ENCODE measurements at places on chromosomes 11 and 22. TPM values are rescaled to one million over a fixed set of nuclear protein-coding genes. Genes with fewer than 3 reads are reported as not detected.

GGTLC3 gene
- not detected for total RNA-seq

PRDM11 gene
- total RNA-seq, result 15.2 TPM

GTSE1 gene
- 0.30 TPM for total RNA-seq

OR8G5 gene
- total RNA-seq, result not detected

GRCh38 chr11:824292-824880 is 3.3 kb upstream of the CRACR2B start:
- H3K4me1 ChIP-seq, result peaks cover 64% of the 10 kb centered on the region
- DNase-seq, result no peak
- H3K36me3 ChIP-seq, result peaks cover 33% of the 10 kb centered on the region
- no peak overlapping the region for H3K27ac ChIP-seq
- no peak overlapping the region for H3K4me3 ChIP-seq
- no peaks in the 10 kb centered on the region for H3K27me3 ChIP-seq

DNA sequence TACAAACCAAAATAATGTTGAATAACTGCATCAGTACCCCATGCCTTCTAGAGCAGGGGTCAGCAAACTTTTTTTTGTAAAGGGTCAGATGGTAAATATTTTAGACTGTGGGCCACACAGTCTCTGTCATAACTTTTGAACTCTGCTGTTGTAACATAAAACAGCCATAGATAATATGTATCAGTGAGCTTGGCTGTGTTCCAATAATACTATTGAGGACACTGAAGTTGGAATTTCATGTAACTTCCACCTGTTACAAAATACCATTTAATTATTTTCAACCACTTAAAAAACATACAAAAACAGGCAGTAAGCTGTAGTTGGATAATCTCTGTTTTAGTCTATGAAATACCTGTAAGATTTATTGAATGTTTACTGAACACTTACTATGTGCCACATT is 55.2 kb downstream of the PICALM start:
- no peak overlapping the region for H3K27ac ChIP-seq
- DNase-seq, result no peak
- H3K4me3 ChIP-seq, result no peak overlapping the region
- no peaks in the 10 kb centered on the region for H3K27me3 ChIP-seq
- peaks cover 97% of the 10 kb centered on the region for H3K36me3 ChIP-seq

DNA sequence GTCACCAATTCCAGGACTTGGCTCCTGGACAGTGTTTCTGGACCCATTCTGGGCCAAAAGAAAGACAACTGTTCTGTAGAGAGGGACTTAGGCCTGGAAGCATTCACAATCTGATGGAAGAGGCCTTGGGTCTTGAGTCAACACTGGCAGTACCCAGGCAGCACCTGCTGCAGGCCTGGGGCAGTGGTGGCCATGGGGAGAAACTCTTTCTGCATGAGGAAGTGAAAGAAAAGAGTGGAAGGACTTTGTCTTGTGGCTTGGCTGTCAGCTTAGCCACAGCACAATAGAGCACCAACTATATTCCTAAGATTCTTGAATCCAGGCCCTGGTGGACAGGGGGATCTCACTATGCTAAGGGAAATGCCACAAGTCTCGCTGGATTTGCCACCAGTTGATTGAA is 70.6 kb downstream of the CTSC start:
- no peaks in the 10 kb centered on the region for H3K27me3 ChIP-seq
- no peaks in the 10 kb centered on the region for H3K4me1 ChIP-seq
- no peak overlapping the region for H3K4me3 ChIP-seq

- no peak overlapping the region for H3K4me3 ChIP-seq
- H3K36me3 ChIP-seq, result no peaks in the 10 kb centered on the region
- H3K27ac ChIP-seq, result no peak overlapping the region
- no peaks in the 10 kb centered on the region for H3K4me1 ChIP-seq
- DNase-seq, result no peak
- no peaks in the 10 kb centered on the region for H3K27me3 ChIP-seq
Measured at GRCh38 chr11:90770007-90770406, 547.2 kb upstream of the CHORDC1 start.

DNA sequence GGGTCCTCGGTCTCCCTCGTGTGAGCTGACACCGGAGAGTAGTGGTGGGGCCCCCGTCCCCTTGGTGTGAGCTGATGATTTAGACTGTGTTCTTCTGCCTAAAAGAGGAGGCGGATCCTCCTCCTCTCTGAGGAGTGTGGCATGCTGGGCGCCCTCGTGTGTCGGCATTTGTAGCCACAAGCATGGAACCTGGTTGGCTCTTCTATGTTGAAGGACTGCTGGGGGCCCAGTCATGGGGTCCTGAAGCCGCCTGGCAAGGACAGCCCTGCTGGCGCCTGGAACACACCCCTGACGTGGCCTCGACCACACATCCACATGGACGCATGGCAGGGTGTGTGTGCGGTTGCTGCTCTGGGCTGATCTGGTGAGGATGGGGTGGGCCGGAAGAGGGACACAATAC is 50.2 kb downstream of the AP2A2 start:
- no peaks in the 10 kb centered on the region for H3K27me3 ChIP-seq
- no peak overlapping the region for H3K27ac ChIP-seq
- DNase-seq, result no peak
- no peaks in the 10 kb centered on the region for H3K36me3 ChIP-seq

- no peak overlapping the region for H3K4me3 ChIP-seq
- no peaks in the 10 kb centered on the region for H3K36me3 ChIP-seq
- no peak for DNase-seq
Measured at GRCh38 chr11:106468086-106468485, 390.6 kb downstream of the AASDHPPT start.

DNA sequence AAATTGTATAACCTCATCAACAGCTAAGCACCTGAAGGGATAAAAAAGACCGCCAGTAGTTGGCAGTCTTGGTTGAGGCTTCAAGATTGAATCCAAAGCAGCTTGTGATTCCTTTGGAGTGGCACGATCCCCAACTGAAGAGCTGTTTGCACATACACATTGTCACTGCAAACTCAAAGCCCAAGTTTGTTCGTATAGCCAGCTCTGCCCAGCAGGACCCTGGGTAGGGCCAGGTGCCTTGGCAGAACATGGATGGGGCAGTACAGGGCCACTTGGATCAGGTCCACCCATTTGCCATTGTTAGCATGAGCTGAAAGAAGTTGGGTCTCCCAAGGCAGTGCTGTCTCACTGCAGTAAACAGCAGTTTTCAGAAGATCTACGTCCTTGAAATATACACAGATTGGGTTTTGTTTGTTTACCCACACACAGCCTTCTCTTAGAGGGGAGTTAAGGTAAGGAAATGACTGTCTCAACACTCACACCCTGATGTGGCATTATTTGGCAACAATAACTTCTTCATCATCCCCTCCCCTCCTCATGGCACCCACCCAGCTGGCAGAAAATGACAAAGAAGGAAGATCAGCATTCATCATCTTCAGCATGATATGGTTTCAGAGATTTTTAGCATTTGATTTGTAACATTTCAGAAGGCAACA is 132.9 kb downstream of the COMMD9 start:
- H3K4me1 ChIP-seq, result peaks cover 24% of the 10 kb centered on the region
- H3K36me3 ChIP-seq, result no peaks in the 10 kb centered on the region
- peak overlapping the region; percentile 21 for H3K27ac ChIP-seq
- no peaks in the 10 kb centered on the region for H3K27me3 ChIP-seq
- H3K4me3 ChIP-seq, result no peak overlapping the region
- no peak for DNase-seq

DNA sequence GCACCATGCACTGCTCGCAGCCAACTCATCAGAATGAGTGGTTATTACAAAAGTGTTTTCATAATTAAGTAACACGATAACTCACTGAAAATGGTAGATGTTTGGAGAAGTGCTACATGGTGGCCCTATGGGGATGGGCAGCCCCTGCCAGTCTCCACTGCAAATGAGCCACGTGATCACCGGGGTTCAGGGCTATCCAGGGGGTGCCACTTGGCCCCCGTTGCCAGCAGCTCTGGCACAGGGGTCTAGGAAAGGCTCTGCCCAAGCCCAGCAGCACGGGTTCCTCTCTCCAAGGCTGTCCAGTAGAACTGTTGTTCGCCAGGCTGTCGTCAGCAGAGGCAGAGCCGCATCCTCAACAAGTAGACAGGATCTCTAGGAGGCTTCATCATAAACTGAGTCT is 382.1 kb upstream of the B3GAT1 start:
- no peak overlapping the region for H3K4me3 ChIP-seq
- no peaks in the 10 kb centered on the region for H3K27me3 ChIP-seq
- no peaks in the 10 kb centered on the region for H3K4me1 ChIP-seq
- H3K36me3 ChIP-seq, result no peaks in the 10 kb centered on the region
- H3K27ac ChIP-seq, result no peak overlapping the region

DNA sequence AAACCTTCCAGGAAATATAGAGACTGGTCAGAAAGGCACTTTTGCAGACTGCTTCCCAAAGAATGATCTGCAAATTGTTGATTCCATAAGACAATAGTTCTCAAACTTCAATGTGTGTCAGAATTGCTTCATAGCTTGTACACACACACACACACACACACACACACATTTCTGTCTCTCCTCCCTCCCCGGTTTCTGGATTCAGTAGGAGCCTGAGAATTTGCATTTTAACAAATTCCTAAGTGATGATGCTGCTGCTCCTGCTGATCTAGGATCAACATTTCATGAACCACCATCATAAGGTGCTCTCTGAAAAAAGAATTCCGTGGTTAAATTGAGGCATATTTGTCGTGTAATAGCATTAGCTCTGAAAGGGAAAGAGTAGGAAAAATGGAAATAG is 35.3 kb upstream of the FZD4 start:
- H3K27me3 ChIP-seq, result no peaks in the 10 kb centered on the region
- peaks cover 25% of the 10 kb centered on the region for H3K4me1 ChIP-seq

- no peak overlapping the region for H3K4me3 ChIP-seq
- no peak for DNase-seq
- H3K4me1 ChIP-seq, result peaks cover 23% of the 10 kb centered on the region
Measured at GRCh38 chr22:21816787-21817496, 50.5 kb downstream of the MAPK1 start.

DNA sequence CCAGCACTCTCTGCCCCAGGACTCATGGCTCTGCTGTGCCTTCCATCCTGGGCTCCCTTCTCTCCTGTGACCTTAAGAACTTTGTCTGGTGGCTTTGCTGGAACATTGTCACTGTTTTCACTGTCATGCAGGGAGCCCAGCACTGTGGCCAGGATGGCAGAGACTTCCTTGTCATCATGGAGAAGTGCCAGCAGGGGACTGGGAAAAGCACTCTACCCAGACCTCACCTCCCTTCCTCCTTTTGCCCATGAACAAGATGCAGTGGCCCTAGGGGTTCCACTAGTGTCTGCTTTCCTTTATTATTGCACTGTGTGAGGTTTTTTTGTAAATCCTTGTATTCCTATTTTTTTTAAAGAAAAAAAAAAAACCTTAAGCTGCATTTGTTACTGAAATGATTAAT is 2.9 kb upstream of the TTC36 start:
- H3K4me1 ChIP-seq, result no peaks in the 10 kb centered on the region
- no peak for DNase-seq
- no peak overlapping the region for H3K27ac ChIP-seq
- peaks cover 62% of the 10 kb centered on the region for H3K36me3 ChIP-seq

DNA sequence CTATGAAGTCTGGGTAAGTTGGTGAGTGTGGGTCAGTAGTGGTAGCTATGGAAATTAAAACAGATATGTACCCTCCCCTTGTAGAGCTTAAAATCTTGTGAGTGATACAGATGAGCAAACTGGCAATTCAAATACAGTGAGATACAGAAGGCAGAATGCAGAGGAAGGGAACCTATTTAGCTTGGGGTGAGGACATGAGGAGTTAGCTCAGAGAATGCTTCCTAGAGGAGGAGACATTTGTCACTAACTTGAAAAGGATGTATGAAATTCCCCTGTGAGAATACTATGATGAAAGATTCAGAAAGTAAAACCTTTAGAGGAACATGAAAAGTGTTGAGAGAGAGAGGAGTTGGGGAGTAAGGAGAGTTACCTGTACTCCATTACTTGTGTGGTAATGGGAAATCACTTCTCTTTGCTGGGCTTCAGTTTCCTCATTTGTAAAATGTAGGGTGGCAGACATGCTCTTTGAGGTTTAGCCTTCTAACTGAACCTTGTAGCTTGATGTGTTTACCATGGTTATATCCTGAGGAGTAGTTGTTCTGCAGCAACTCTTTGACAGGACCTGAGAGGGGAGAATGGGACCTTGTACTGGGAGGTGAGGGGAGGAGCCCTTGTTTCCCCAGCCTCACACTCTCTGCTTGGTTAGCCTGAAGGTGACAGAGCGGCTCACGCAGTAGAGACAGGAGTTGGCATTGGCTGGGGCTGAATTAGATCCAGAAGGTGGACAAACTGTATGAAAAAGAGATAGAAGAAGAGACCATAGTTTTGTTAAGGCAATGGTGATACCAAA is 17.9 kb downstream of the SWAP70 start:
- no peaks in the 10 kb centered on the region for H3K36me3 ChIP-seq
- no peak overlapping the region for H3K4me3 ChIP-seq
- H3K27me3 ChIP-seq, result no peaks in the 10 kb centered on the region
- H3K4me1 ChIP-seq, result no peaks in the 10 kb centered on the region
- DNase-seq, result no peak

- no peaks in the 10 kb centered on the region for H3K27me3 ChIP-seq
- H3K27ac ChIP-seq, result peak overlapping the region; percentile 96
- peaks cover 29% of the 10 kb centered on the region for H3K36me3 ChIP-seq
- DNase-seq, result no peak
- peaks cover 26% of the 10 kb centered on the region for H3K4me1 ChIP-seq
- peak overlapping the region; percentile 70 for H3K4me3 ChIP-seq
Measured at GRCh38 chr11:72815110-72815618, 953 bp downstream of the ATG16L2 start.

DNA sequence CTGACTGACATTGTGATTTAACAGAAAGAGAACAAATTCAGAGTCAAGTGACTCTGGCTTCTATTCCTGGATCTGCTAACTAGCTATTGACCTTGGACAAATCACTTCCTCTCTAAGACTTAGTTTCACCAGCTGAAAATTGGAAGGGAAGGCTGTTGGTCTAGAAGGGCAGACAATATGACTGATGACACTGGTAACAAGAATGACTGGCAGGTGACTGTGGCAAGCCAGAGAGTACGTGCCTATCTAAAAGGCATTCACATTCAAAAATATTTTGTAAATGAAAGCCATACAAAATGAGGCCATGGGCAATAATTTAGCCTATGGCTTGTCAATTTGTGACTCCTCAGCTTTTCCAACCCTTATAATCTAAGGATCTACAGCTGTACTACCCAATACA is 23.5 kb downstream of the SERGEF start:
- DNase-seq, result no peak
- H3K36me3 ChIP-seq, result peaks cover 28% of the 10 kb centered on the region
- no peak overlapping the region for H3K4me3 ChIP-seq
- H3K27me3 ChIP-seq, result no peaks in the 10 kb centered on the region

GRCh38 chr11:7530013-7530640 is 16.3 kb downstream of the PPFIBP2 start:
- H3K27me3 ChIP-seq, result no peaks in the 10 kb centered on the region
- DNase-seq, result no peak
- H3K36me3 ChIP-seq, result no peaks in the 10 kb centered on the region

Measured in heart right ventricle (tissue), 16 donors.